Right forelimb (tissue), 1 donor: ENCODE measurements at places on chromosomes 16 and 17.

DNA sequence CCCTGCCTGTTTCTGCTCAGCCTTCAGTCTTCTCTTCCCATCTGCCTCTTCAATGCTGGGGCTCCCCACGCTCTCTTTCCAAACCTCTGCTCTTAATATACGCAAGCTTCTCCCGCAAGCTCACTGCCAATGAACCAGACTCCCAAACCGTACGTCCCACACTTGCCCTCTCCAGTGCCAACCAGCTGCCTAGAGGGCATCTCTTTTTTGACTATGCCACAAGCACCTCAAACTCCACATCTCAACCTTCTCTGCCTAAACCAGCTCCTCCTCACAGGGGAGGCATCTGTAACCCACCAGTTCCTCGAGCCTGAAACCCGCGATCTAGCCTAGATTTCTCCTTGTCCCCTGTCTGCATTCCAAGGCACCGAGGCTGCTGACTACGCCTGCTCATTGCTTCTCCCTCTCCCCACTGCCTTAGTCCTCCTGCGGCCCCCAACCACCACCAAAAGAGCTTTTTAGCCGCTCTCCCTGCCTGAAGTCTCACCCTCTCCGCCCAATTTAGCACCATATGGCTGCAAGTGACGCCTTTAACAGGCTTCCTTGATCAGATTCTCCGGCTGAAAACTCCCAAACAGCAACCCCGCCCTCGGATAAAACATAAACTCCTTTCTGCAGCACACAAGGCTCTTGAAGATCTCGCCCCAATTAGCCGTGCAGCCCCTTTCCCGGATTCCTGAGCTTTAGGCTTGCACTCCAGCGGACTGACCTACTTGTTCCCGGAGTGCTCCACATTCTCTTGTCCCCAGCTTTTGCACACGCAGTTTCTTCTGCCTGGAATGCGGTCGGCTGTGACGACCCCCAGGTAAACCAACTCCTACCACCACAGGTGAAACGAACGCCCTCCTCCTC is 1.5 kb downstream of the GGA2 start:
- peak; percentile 51 for DNase-seq

- DNase-seq = no peak
Measured at GRCh38 chr16:85072947-85073346, 39.3 kb downstream of the CIBAR2 start.

GRCh38 chr17:32470405-32471167 is 16.2 kb upstream of the CDK5R1 start:
- no peak for DNase-seq

DNA sequence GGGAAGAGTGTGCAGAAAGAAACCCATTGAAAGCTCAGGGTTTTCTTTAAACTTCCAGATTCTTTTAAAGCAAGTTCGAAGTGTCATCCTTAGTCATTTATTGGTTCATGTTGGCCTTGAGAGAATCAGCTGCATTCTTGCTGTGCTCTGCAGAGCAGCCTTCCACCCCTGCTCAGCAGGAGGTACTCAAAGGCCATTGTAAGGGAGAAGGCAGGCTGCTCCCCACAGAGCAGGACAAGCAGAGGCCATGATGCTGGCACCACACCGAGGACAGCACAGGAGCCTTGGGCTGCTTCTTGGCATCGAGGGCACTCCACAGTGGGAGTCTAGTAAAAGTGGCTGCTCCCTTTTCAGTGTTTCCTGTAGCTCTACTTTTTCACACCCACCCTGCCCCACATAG is 29.6 kb downstream of the NMT1 start:
- DNase-seq = no peak

GRCh38 chr17:66614469-66614868 is 220.4 kb upstream of the CACNG5 start:
- DNase-seq = no peak

DNA sequence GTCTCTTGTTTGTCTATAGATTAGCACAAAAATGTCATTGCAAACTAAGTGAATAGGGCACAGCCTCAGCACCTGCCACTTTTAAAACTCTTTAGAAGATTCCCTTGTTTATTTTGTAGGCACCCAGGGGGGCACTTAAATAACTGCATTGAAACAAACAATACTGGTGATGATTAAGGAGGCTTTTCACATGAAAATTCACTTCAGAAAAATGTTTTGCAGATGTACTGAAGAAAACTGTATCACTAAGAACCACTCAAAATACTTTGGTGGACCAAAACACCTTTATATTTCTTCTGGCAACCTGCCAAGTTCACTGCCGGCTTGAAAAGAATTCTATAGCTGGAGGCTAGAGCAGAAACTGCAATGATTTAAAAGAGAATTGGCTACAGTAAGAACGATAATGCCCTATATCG is 281.5 kb downstream of the TOX3 start:
- DNase-seq = no peak

DNA sequence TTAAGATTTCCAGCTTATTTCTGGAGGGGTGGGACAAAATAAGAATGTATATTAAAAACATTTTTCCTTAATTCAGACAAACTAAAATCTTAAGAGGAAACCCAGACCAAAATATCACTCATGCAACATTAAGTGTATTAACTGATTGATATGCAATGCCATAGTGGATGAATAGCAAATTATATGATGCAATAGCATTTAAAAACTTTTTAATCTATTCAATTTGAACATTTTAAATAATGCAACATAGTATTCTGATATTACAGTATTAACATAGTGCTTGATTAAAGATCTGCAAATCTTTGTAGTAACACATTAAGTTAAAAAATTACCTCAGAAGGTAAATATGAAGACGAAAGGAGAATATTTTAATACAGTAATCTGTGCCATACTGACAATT is 15.3 kb upstream of the INTS2 start:
- no peak for DNase-seq

- no peak for DNase-seq
Measured at GRCh38 chr17:17714261-17714866, 33.1 kb downstream of the RAI1 start.

DNA sequence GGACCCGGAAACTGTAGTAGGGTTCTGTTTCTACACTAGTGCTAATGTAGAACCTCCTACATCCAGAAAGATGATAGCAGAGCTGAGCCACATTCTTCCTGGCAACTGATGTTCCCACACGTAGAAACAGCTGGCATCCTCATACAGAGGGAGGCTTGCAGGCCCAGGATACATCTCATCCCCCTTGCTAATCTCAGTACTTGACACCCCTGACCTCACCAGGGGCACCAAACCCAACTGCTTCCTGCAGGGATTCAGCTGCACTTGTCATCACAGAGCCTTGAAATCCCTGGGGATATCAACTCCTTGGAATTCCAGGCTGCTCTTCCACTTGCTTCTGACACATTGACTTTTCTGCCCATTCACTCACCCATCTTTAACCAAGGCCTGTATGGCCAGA is 75.2 kb upstream of the HSBP1 start:
- no peak for DNase-seq

DNA sequence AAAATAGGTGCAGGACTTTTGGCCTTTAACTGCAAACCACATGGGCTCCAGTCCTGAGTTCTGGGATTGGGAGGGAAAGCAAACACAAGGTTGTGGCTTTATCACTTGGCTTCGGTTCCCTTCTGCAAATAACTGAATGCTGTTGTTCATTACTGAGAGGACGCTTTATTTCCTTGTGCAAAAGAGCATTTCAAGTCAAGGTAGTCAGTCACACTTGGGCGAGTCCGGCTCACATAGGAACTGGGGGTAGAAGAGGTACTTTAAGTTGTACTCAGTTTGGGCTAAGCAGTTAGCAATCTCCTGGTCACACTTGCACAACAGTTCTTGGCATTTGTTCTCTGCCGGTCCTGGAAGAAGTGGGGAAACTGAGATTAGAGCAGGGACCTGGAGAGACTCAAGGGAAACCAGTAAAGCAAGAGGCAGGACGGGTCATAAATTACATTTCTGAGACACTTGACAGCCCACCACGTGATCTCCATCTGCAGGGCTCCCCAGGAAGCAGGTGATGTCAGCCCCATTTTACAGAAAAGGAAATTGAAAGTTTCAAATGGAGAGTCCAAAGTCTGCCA is 21.6 kb downstream of the PLA2G10 start:
- no peak for DNase-seq

DNA sequence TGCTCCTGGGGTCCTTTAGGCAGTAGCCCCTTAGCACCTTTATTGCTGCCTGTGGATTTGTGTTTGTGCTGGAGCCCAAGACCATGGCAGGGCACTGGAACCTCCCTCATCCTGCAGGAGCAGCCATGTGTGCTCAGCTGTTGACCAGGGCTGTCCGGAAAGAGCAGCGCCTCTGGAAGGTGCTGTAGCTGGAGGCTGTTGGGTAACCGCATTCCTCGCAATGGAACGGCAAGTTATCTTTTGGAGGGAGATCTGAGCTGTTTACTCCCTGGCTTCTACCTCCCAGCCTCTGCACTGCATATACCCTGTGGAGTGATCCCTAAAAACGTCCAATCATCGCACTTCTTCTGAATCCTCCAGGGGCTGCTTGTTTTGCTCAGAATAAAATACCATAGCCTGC is 291.0 kb downstream of the SNX29 start:
- no peak for DNase-seq

DNA sequence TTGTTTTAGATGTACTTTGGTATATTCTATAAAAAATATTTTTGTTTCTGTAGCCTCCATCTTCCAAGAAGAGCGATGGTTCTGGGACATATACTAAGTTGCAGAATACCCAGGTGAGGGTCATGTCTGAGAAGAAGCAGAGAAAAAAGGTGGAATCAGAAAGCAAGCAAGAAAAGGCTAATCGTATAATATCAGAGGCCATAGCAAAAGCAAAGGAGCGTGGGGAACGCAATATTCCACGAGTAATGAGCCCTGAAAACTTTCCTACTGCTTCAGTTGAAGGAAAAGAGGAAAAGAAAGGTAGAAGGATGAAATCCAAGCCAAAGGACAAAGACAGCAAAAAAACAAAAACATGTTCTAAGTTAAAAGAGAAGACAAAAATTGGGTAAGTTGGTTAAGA is 154.6 kb downstream of the CHD9 start:
- no peak for DNase-seq

DNA sequence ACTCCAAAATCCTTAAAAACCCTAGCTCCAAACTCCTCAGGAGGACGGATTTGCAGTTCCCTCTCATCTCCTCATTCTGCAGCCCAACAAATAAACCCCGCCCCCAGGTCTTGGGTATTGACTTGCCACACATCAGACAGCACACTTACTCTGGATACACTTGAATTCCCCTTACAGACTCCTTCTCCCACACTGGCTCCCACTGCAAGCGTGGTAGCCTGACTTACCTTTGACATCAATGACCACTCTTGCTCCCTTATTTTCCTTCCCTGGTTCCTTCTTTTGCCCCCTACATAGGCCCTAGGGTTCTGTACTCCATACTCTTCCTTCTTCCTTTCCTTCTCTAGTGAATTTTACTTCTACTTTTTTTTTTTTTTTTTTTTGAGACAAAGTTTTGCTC is 7.5 kb downstream of the RFFL start:
- no peak for DNase-seq

DNA sequence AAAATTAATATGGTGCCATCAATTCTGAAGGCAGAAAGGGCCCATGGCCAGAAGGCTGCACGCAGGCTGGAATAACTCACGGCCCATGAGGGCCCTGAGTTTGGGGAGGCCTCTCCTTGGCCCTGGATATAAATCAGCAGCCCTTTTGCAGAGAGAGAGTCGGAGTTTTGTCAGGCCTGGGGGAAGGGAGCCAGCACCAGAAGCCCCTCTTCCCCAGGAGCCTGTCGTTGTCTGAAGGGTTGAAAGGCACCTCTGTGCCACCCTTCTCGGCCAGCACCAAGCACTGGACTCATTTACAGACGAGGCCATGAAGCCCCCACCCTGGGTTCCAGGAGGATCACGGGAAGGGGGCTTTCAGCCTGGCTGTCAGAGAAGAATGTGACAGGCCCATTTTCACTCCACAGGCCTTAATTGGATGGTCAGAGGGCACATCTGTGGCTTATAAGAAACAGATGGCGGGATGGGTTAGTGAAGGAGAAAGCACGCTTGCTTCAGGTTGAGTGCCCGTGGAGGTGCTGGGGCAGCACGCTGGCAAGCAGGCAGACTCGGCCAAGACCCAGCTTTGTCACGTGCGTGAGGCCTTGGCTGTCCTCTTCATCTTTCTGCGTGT is 140.6 kb downstream of the CLEC16A start:
- DNase-seq = no peak

DNA sequence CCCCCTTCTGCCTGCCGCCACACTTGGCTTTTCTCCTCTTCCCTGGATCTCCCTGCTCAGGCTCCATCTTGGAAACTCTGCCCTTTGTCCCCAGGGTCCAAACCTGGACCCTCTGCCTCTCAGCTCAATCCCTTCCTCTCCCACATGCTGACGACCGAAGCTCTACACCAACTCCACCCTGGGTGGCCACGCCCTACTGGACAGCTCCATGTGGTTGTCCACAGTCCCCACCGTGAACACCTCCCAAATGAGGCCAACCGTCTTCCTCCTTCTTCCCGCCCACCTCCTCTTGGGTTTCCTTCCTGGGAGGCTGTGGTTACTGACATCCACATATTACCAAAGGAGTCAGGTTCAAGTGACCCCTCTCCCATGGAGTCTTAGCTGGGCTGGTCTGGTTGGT is 22.6 kb upstream of the MLKL start:
- DNase-seq = no peak

GRCh38 chr17:69468207-69468606 is 53.7 kb downstream of the MAP2K6 start:
- no peak for DNase-seq

- DNase-seq = no peak
Measured at GRCh38 chr17:16314189-16314588, 39.1 kb downstream of the CENPV start.

- no peak for DNase-seq
Measured at GRCh38 chr16:22103441-22103840, 11.1 kb downstream of the VWA3A start.

- DNase-seq = no peak
Measured at GRCh38 chr17:76734080-76734840, 2.9 kb downstream of the SRSF2 start.

DNA sequence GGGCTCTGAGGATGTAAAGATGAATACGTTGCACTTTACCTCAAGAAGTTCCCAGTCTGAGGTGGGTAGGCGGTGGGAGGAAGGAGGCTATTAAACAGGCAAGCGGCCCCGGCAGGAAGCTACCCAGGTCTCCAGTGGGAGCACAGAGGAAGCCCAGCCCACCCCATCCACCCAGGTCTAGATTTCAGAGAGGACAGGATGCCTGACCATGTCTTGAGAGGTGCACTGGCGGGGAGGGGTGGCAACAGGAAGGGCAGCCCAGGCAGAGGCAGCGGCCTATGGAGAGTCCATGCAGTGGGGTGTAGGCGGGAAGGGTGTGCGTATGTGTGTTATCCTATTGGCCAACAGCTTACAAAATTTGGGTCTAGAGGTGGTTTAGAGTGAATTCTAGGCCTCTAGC is 13.9 kb downstream of the SARM1 start:
- no peak for DNase-seq
